H1 (cell line): ENCODE measurements at places on chromosomes 1 and 21.

DNA sequence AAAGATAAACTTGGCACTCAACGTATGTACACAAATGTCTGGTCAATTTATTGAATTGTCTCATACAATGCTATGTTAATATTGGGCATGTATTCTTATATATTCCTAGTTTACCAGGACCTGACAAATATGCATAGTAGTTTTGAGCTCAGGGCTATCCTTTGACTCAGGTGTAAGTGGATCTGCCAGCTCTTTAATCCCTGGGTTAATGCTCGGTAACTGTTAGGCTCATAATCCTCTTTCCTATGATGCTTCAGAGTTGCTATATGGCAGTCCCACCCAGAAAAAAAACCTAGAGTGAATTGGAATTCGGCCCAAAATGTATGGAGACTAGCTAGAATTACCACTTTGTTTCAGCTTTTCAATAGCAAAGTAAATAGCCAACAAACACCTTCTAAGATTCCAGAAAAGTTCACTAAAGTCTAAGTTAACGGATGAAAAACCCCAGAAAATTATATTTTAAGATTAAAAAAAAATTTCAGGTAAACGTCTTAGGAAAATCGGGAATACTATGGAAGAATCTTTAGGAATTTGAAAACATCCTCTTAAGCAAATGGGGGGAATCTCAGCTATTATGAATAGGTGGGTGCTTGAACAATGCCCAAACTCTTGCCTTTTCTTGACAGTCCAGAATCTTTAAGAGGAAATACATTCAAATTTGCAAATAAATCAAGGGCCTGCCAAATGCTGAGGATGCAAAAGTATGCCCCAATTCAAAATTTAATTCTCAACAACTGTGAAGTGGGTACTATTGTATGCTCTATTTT, 10.9 kb downstream of the H3-3A start:
- peaks cover 58% of the 10 kb centered on the region for H3K36me3 ChIP-seq
- H3K4me3 ChIP-seq: no peak overlapping the region
- no peak for DNase-seq
- no peaks in the 10 kb centered on the region for H3K4me1 ChIP-seq
- no peak overlapping the region for H3K27ac ChIP-seq

DNA sequence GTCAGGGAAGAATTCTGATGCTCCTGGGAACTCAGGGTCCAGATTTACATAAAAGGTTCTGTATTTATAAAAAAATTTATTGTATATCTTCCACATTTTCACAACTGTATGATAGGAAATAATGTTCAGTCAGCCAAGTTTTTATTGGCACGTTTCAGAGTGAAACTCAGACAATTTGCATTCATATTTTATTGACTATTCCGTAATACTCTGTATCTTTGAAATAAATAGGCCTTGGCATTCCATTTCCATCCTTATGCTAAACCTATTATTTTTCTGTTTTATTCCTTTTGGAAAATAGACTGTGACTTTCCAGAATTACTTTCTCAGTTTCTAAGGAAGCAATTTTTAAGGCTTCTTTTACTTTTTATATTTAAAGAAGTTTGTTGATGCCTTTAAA, 329.0 kb downstream of the OLFM3 start:
- no peaks in the 10 kb centered on the region for H3K36me3 ChIP-seq
- DNase-seq: no peak

GRCh38 chr1:21534674-21535378, 25.6 kb downstream of the ALPL start:
- no peaks in the 10 kb centered on the region for H3K36me3 ChIP-seq
- DNase-seq: no peak
- peaks cover 21% of the 10 kb centered on the region for H3K4me1 ChIP-seq
- H3K4me3 ChIP-seq: no peak overlapping the region
- no peaks in the 10 kb centered on the region for H3K27me3 ChIP-seq

DNA sequence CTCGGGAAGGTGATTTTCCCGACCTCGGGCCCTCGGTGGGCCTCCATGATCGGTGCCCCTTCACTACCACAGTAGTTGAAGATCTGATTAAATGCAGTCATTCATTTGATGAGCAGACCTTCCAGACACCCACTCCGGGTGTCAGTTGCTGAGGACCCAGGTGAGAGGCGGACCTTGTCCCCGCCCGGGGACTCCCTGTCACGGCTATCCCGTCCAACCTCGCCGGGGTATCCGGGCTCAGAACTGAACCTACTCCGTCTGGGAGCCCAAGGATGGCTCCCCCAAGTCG, 22.6 kb downstream of the RNU1-3 start:
- no peak overlapping the region; the same call in 1 of the 2 replicates for H3K27ac ChIP-seq
- H3K4me1 ChIP-seq: peaks cover 19% of the 10 kb centered on the region
- H3K4me3 ChIP-seq: peak overlapping the region; percentile 79

DNA sequence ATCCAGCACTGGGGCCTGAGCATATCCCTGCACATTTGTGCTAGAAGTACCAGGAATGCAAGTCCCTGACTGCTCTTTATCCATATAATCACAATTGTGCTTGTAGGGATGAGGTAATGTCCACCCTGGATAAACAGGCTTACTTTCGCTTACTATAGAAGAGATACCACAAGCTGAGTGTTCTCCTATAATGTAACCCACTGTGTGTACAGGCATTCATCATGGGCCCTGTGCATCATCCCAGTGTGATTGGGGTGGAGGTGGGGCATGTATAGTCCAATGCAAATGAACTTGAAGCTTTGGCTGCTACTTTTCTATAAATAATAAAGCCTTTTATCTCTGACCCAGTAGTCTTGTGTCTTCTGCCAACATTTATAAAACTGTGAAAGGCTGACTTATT, 69.3 kb downstream of the MAN1A2 start:
- no peaks in the 10 kb centered on the region for H3K36me3 ChIP-seq
- no peak overlapping the region for H3K27ac ChIP-seq
- H3K4me3 ChIP-seq: no peak overlapping the region
- DNase-seq: no peak
- no peaks in the 10 kb centered on the region for H3K27me3 ChIP-seq
- H3K4me1 ChIP-seq: peaks cover 3% of the 10 kb centered on the region

GRCh38 chr1:30322859-30323257, 400.5 kb downstream of the MATN1 start:
- no peak overlapping the region for H3K4me3 ChIP-seq
- no peaks in the 10 kb centered on the region for H3K27me3 ChIP-seq
- DNase-seq: peak; percentile 58

DNA sequence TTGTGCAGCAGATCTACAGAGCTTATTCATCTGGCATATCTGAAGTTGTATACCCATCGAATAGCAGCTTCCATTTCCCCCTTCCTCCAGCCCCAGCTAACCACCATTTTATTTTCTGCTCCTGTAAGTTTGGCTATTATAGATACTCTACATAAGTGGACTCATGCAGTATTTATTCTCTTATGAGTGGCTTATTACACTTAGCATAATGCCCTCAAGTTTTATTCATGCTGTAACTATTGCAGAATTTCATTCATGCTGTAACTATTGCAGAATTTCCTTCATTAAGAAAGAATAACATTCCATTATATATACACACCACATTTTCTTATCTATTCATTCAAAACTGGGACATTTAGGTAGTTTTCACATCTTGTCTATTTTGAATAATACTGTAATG, 30.5 kb upstream of the IFI16 start:
- H3K4me3 ChIP-seq: no peak overlapping the region
- no peaks in the 10 kb centered on the region for H3K36me3 ChIP-seq
- no peaks in the 10 kb centered on the region for H3K27me3 ChIP-seq
- DNase-seq: no peak
- H3K27ac ChIP-seq: no peak overlapping the region

GRCh38 chr21:34707876-34708325, 39.1 kb downstream of the CLIC6 start:
- no peaks in the 10 kb centered on the region for H3K4me1 ChIP-seq
- no peak overlapping the region for H3K27ac ChIP-seq
- no peak overlapping the region for H3K4me3 ChIP-seq
- no peaks in the 10 kb centered on the region for H3K27me3 ChIP-seq
- no peak for DNase-seq
- no peaks in the 10 kb centered on the region for H3K36me3 ChIP-seq

GRCh38 chr1:191371626-191372025, 786.6 kb upstream of the RGS18 start:
- no peaks in the 10 kb centered on the region for H3K4me1 ChIP-seq
- no peak for DNase-seq
- H3K4me3 ChIP-seq: no peak overlapping the region
- no peaks in the 10 kb centered on the region for H3K36me3 ChIP-seq
- no peaks in the 10 kb centered on the region for H3K27me3 ChIP-seq

DNA sequence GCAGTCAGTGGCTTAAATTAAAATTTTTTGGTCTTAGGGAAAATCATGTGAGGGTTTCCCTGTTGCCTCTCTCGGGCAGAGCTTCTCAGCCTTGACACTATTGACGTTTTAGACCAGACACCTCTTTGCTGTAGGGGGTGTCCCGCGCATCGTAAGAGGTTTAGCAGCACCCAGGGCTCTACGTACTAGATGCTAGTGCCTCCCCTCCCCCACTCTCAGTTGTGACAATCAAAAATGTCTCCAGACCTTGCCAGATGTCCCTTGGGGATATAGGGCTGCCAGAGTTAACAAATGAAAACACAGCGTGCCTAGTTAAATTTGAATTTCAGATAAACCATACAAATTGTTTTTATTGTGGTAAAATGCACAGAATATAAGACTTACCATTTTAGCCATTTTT, 293.3 kb downstream of the DISC1 start:
- no peak overlapping the region for H3K4me3 ChIP-seq
- no peak overlapping the region for H3K27ac ChIP-seq
- H3K4me1 ChIP-seq: no peaks in the 10 kb centered on the region
- DNase-seq: no peak
- no peaks in the 10 kb centered on the region for H3K27me3 ChIP-seq
- no peaks in the 10 kb centered on the region for H3K36me3 ChIP-seq

- no peak for DNase-seq
- H3K4me3 ChIP-seq: no peak overlapping the region
- H3K27ac ChIP-seq: no peak overlapping the region
- no peaks in the 10 kb centered on the region for H3K4me1 ChIP-seq
- H3K36me3 ChIP-seq: no peaks in the 10 kb centered on the region
Observed at GRCh38 chr1:41418857-41419583, 57.8 kb downstream of the FOXO6 start.

DNA sequence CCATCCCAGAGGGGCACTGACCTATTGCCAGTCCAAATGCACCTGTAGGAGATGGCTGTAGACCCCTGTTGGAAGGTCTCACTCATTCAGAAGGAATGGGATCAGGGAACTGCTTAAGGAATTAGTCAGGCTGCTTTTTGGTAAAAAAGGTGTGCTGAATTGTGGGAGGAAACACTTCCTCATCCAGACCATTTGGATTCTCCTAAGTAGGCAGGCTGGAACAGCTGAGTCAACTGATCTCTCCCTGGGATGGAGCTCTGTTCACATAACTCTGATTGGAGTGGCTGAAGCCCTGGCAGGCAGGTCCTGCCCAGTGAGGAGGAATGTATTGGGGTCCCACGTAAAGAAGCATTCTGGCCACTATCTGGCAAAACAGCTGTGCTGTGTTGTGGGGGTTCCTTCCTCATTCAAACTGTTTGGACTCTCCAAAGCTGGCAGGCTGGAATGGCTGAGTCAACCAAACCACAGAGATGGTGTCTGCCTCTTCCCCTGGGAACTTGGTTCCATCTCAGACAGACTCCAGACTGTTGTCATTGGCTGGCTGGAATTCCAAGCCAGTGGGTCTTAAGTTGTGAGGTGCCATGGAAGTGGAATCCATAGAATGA, 70.7 kb upstream of the PDC start:
- no peak overlapping the region for H3K27ac ChIP-seq
- no peak overlapping the region for H3K4me3 ChIP-seq
- no peaks in the 10 kb centered on the region for H3K36me3 ChIP-seq
- H3K4me1 ChIP-seq: no peaks in the 10 kb centered on the region
- no peaks in the 10 kb centered on the region for H3K27me3 ChIP-seq

GRCh38 chr1:167627865-167628641, 2.0 kb upstream of the RCSD1 start:
- H3K4me3 ChIP-seq: no peak overlapping the region
- peaks cover 43% of the 10 kb centered on the region for H3K27me3 ChIP-seq
- peaks cover 5% of the 10 kb centered on the region for H3K4me1 ChIP-seq
- no peaks in the 10 kb centered on the region for H3K36me3 ChIP-seq
- DNase-seq: no peak

- DNase-seq: no peak
- peaks cover 8% of the 10 kb centered on the region for H3K36me3 ChIP-seq
- peak overlapping the region; percentile 99 for H3K27ac ChIP-seq
- no peaks in the 10 kb centered on the region for H3K27me3 ChIP-seq
- peaks cover 5% of the 10 kb centered on the region for H3K4me1 ChIP-seq
- H3K4me3 ChIP-seq: peak overlapping the region; percentile 48
Observed at GRCh38 chr1:23980728-23981070, 572 bp upstream of the SRSF10 start.

- no peak overlapping the region for H3K4me3 ChIP-seq
- H3K36me3 ChIP-seq: no peaks in the 10 kb centered on the region
Observed at GRCh38 chr1:4681026-4681425, 26.6 kb downstream of the AJAP1 start.

DNA sequence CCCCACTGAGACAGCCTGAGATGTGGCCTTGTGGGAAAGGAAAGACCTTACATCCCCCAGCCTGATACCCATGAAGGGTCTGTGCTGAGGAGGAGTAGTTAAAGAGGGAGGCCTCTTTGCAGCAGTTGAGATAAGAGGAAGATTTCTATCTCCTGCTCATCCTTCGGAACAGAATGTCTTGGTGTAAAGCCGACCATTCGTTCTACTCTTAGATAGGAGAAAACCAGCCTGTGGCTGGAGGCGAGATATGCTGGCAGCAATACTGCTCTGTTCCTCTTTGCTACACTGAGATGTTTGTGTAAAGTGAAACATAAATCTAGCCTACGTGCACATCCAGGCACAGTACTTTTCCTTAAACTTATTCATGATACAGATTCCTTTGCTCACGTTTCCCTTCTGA, 1.5 kb upstream of the CCDC27 start:
- H3K36me3 ChIP-seq: no peaks in the 10 kb centered on the region
- DNase-seq: no peak
- H3K4me3 ChIP-seq: no peak overlapping the region
- no peak overlapping the region for H3K27ac ChIP-seq
- peaks cover 4% of the 10 kb centered on the region; the same call in 1 of the 2 replicates for H3K4me1 ChIP-seq

DNA sequence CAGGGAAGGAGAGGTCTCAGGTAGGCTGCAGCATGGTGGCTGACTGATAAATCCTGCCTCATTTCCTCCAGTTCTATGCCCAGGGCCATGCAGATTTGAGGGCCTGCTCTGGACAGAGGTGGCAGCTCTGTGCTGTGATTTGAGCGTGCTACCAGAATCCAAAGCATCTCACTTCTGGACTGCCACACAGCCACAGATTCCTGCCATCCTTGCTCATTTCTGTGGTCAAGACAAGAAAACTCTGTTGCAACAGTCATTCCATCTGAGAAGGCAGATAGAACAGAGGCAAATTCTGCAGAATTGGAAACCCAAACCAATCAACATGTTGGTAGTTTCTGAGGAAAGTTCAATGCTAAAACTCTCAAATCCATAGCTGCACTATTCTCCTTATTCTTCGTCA, 102.8 kb upstream of the GALNT2 start:
- DNase-seq: no peak
- H3K27me3 ChIP-seq: no peaks in the 10 kb centered on the region
- H3K36me3 ChIP-seq: no peaks in the 10 kb centered on the region
- H3K27ac ChIP-seq: no peak overlapping the region

DNA sequence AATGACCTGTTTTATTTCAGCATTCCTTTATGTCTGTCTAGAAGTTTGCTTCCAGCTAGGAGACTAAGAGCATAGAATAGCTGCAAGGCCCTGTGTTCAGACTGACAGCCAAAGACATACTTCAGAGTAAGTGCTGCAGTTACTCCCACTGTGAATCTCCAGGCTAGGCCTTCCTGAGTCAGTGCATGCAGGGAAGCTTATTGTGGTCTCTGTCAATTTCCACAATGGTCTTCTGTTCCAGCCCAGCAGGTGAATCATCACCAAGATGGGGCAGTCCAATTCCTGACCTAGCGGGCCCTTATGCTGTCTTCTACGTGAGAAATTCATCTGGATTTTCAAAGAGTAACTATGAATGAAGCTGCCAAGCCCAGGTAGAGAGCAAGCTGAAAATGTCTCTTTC, 146.3 kb upstream of the C8B start:
- no peaks in the 10 kb centered on the region for H3K36me3 ChIP-seq
- H3K27me3 ChIP-seq: no peaks in the 10 kb centered on the region
- no peaks in the 10 kb centered on the region for H3K4me1 ChIP-seq
- no peak overlapping the region for H3K4me3 ChIP-seq
- H3K27ac ChIP-seq: no peak overlapping the region
